ENCODE measurements at places on chromosomes 13 and 19.

DNA sequence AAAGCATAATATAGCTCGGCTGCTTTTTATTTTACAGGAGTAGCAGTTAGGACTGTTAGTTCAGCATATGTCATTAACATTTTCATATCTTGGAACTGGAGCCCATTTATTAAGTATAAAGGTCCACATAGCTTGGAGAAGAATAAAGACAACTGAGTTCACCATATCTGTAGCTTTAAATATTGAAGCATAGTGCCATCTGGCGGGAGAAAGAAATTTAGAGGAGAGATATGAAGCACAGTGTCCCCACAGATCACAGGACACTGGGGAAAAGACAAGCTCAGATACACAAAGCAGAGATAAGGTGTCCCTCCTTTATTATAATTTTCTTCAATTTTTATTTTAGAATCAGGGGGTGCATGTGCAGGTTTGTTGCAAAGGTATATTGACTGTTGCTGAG is 104.7 kb upstream of the FREM2 start:
- peak; percentile 31 for DNase-seq

GRCh38 chr19:34500656-34501120 is 19.1 kb downstream of the WTIP start:
- no peak for DNase-seq

DNA sequence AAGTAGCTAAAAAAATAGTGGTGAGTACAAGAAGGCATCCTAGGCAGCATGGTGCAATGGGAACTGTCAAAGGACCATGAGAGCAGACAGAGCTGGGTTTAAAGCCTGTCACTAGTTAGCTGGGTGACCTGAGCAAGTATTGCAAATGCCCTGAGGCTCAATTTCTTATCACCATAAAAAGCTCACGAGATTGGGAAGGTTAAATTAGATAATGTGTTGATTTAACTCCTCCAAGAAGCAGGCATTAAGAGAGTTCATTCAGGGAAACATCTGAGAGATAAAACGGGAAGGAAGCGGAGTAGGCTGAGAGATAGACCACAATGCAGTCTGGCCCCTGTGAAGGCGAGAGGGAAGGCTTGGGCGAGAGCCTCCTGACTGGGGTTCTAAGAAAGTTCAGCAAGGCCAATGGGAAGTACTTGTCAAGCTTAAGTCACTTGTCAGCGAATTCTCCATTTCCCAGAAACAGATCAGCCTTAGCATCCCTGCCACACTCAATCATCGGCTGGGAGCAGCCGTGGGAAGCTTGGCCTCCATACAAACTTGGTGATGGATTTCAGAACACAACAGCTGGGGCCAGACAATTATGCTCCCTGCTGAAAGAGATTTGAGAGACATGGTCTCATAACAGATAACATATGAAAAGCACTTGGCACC is 105.5 kb downstream of the POU4F1 start:
- DNase-seq = no peak

DNA sequence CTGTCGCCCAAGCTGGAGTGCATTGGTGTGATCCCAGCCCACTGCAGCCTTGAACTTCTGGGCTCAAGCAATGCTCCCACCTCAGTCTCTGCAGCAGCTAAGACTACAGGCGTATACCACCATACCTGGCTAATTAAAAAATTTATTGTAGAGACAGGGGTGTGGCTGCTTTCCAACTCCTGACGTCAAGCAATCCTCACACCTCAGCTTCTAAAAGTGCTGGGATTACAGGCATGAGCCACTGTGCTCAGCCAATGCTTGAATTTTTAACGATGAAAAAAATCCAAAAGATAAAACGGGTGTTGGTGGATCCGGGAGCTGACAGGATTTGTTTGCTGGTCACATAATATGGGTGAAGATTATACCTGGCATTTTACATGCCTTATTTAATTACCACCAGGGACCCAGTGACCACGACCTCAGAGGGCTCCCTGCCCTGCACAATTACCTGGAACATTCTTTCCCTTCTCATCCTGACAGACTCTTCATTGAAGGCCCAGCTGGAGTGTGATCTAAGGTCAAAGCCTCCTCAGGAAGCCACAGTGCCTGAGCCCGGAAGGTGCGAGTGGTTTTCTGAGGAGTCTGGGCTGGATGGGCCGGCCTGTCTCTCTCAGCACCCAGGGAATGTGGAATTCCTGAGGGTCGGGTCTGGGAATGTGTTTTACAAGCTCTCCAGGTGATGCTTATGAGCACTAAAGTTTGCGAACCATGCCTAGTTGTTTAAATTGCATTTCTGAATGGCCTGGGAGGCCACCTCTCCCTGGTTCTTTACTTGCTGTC is 193.3 kb downstream of the USP12 start:
- no peak for DNase-seq

- no peak for DNase-seq
Observed at GRCh38 chr19:28210886-28211285, 1002.1 kb downstream of the UQCRFS1 start.

- no peak for DNase-seq
Observed at GRCh38 chr19:39264306-39265290, 3.6 kb upstream of the IFNL2 start.

DNA sequence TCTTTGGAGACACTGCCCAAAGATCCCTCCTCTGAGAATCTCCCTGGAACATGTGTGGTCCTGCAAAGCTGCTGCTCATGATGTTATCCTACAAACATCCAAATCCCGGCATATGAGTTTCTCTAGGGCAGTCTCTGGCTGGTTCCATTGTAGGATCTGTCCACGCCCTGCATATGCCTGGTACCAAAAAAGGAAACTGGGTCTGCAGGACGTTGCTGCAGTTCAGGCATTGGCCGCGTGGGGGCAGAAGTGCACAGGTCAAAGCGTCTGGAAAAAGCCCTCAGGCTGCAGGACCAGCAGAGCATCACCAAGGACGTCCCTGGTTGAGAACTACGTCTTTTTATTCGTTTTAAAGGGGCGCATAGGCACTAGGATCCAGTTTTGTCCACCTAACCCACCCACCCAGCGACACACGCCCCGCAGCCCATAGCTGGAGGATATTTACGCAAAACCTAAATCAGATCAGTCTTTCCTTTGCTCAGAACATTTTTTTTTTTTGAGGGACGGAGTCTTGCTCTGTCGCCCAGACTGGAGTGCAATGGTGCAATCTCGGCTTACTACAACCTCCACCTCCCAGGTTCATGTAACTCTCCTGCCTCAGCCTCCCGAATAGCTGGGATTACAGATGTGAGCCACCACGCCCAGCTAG is 12.9 kb upstream of the ZNF564 start:
- DNase-seq = peak; percentile 91

GRCh38 chr19:10826231-10826630 is 9.8 kb downstream of the TMED1 start:
- DNase-seq = no peak

- no peak for DNase-seq
Observed at GRCh38 chr13:75812751-75813181, 176.6 kb downstream of the LMO7 start.

- no peak for DNase-seq
Observed at GRCh38 chr13:33832872-33833271, 14.9 kb downstream of the RFC3 start.

DNA sequence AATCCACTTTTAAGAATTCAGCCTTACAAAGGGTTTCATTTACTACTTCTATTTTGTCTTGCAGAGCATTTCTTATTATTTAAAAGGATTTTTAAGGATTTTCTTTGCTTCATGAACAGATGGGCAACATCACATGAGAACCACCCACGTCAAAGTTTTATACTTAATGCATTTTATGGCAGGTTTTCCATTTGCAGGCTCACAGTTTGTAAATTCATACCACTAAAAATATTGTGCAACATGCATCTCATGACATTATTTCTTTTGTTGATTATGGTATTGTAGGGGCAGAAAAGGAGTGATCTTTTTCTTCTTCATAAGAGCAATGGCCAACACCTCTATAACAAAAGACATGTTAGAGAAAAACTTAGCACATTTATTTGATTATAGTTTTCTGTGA is 554.0 kb upstream of the SPRY2 start:
- DNase-seq = no peak

GRCh38 chr19:8806661-8807060 is 25.4 kb downstream of the ZNF558 start:
- no peak for DNase-seq

DNA sequence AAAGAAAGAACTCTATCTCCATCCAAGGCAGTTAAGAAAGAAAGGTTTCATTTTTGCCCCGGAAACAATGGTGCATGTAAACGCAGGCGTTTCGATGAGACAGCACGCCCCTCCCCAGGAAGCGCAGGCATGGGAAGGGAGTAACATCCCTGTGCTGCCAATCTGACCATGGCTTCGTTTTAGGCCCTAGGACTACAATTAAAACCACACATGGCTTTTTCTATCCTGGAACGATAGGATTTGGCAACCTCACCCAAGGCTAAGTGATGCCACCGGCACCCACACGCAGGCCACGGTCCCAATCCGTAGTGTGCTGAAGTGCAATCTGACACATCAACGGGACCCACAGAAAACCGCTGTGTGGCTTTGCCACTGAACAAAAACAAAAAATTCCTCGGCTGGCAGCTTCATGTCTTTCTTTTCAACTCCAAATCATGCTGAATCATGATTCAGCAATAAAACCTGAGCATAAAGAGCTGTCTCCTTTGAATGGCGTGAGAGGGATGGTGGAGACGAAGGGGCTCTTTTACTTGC is 24.2 kb downstream of the RANBP3 start:
- peak; percentile 79 for DNase-seq

DNA sequence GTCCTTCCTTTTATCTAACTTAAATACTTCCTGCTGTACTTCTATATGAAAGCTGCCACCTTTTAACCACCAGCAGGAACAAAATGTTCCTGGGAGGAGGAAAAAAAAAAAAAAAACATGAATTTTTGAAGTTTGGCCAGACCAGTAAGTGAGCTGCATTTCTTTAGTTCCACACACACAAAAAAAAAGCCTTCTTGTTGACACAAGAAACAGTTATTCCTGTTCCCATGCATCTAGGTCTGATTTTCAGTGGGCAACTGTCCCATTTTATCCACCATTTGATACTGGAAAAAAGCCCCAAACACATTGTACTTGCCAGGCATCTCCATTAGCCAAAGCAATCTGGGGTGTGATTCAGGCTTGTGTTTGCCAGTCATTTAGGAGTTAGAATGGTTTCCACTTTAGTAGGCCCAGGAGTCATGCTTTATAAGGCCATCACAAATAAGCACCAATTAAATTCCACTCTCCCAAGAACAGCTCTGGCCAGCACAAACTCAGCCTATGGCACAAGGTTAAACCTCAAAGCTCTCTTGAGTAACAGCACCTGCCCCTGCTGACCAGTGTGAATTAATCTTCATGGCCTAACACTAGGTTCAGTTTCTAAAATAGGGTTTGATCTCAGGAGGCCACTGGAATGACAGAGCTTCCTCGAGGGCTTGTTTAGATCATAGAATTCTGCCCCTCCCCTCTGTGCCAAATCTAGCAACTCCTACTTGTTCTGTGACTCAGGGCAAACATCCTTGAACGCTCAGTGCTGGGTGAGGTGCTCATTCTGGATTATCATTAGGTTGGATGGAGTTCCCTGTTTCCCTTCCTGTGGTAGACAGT is 67.1 kb downstream of the NUFIP1 start:
- peak; percentile 93 for DNase-seq

- peak; percentile 13 for DNase-seq
Observed at GRCh38 chr19:44212866-44213346, 574 bp downstream of the ZNF227 start.

GRCh38 chr13:95267662-95268342 is 33.4 kb downstream of the ABCC4 start:
- DNase-seq = peak; percentile 87

- no peak for DNase-seq
Observed at GRCh38 chr19:45336696-45337251, 3.8 kb upstream of the KLC3 start.

GRCh38 chr19:4278419-4279266 is at the start of gene SHD:
TSS of gene SHD (plus strand) at chr19:4279266. CDS start at chr19:4280064, 798 bp downstream.
- no peak for DNase-seq

DNA sequence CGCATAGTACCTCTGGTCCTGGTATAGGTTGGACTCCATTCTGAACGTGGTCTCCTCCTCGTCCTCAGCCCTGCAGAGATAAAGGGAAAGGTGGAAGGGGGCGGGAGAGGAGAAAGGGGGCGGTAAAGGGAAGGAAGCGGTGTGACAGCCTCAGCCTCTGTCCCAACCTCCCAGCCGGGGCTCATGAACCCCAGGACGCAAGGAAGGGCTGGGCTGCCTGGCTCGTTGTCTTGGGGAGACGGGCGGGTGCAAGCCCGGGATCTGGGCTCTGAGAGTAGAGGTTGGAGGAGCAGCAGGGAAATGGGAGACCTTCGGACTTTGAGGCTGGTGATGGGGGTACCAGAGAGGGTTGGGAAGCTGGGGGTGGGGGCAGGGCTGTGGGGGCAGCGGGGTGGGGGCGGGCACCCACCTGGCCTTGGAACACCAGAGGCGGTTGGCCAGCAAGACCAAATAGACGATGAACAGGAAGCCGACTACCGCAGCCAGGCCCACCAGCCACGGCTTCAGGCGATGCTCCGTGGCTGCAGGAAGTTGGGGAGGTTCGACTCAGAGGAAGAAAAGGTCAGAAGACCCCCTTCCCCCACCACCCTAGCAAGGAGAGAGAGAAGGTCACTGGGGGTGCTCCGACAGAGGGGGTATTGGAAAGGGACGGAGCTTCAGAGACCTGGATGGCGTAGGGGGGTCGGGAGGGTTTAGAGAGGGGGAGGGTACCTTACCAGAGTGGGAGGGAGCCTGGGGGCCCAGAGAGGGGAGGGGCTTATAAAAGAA is 1.7 kb downstream of the SMIM24 start:
- DNase-seq = no peak

- DNase-seq = no peak
Observed at GRCh38 chr13:60114499-60115028, 49.2 kb downstream of the DIAPH3 start.

DNA sequence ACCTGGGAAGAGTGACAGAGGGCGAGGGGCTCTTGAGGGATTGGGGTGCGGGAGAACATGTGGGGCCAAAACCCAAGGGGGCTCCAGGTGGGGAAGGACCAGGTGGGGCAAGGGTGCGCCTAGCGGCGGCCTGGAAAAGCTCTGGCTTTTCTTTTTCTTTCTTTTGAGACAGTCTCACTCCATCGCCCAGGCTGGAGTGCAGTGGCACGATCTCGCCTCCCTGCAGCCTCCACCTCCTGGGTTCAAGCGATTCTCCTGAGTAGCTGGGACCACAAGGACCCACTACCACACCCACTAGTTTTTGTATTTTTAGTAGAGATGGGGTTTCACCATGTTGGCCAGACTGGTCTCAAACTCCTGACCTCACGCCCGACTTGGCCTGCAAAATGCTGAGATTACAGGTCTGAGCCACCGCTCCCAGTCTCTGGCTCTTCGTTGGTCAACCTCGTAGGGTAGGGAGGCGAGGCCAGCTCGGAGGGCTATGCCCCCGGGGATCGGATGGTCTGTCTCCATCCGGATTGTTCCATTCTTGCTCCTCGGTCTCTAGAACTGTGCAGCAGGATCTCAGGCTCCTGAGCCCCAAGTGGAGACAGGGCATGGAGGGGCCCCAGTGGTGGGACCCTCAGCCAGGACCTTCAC is 3.7 kb downstream of the GADD45B start:
- DNase-seq = no peak

DNA sequence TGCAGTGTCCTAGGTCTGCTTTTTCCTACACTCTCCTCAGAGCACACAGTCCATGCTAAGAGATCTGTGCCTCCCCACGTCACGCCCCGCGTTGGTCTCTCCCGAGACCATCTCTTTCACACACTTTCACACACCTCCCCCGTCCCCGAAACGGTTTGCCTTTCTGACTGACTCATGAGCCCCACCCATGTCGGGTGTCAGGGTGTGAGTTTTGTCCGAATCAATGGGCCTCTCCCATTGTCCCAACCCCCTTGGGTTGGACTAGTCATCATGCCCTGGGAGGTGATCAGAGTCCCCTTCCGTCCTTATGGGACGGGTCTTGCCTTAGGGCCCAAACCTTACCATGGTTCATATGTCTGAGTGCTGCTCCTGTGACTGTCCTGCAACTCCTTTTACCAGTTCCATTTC is 214.0 kb upstream of the HTR2A start:
- DNase-seq = no peak

- DNase-seq = no peak
Observed at GRCh38 chr19:55197528-55197927, 11.8 kb downstream of the PTPRH start.
